Mucosa of gallbladder (tissue), 1 donor: ENCODE measurements at places on chromosomes 3 and 15.

- no peak for DNase-seq
Measured at GRCh38 chr15:82901114-82901805, 51.3 kb downstream of the HOMER2 start.

- no peak for DNase-seq
Measured at GRCh38 chr3:79598594-79598993, 169.2 kb downstream of the ROBO1 start.

DNA sequence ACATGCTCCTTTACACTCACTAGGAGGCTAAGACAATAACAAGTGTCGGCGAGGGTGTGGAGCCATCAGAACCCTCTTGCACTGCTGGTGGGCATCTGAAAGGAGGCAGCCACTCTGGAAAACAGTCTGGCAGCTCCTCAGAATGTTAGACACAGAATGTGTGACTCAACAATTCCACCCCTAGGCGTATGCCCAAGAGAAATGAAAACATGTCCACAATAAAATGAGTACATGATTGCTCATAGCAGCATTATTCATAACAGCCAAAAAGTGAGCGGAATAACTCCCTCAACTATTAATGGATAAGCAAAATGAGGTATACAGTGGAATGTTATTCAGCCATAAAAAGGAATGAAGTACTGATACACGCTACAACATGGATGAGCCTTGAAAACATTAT, 57.8 kb downstream of the WNT7A start:
- DNase-seq, result no peak

GRCh38 chr3:55755516-55756205, 268.6 kb upstream of the WNT5A start:
- DNase-seq, result no peak

DNA sequence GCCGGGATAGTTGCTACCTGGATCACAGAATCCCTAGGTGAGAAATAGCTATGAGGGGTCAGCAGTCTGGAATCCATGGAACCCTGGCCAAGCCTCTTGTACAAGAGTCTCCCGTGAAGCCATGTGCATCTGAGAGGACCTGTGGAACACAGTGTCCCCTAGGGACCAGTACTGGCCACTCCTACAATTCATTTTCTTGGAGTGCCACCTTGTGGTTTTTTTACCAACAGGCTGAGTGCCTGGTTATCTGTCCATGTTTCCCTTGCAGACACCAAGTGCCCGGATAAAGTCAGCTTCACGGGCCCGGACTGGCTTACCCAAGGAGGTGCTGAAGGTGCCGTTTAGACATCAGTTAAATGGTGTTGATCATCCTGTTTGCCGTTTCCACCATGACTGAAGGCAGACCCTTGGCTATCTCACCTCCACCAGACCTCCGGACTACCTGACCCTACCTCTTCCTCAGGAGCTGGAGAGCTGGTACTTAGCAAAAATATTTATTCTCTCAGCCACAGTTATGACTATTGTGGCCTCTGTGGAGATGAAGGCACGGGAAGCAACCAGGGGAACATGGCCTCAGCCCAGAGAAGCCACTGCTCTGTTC, 93.9 kb downstream of the RBPMS2 start:
- peak; percentile 47 for DNase-seq

GRCh38 chr3:51588724-51589123, 50.2 kb downstream of the RAD54L2 start:
- no peak for DNase-seq

DNA sequence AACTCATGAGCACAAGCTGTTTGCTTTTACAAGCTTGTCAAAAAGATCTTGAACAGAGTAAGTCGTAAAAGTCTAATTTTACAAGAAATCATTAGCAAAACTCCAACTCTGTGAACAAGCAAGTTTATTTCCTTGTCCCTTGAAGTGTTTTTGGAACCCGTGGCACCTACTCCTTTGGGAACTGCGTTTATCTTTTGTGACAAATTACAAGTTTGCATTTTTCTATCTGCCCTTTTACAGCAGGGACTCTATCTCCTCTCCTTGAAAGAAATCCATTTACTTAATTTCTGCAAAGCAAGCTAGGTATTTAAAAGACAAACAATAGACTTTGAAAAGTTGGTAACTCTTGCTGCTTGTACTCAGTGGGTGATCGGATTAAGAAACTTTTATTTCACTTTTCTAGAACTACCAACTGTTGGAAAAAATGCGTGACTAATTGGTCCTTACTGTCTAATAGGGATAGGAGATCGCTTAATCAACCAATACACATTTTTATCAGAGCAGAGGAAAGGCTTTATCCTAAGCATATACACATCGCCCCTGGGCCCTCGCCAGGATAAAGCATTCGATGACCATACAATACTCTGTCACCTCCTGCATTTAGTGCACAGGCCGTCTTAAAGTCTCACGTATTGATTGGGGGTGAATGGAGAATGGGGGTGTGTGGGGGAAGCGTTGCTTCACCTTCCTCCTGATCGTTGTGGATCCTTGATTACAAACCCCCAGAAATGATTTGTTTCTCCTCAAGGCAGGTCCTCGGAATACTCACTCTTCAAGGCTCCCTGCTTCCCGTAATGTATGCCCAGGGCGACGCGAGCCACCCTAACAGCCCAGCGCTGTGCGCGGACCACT, 1.7 kb downstream of the PRTG start:
- DNase-seq, result no peak

- no peak for DNase-seq
Measured at GRCh38 chr15:98160236-98160635, 199.7 kb downstream of the ARRDC4 start.

- no peak for DNase-seq
Measured at GRCh38 chr3:50177346-50177745, 14.1 kb upstream of the GNAT1 start.

GRCh38 chr15:83016906-83017305, 5.5 kb upstream of the C15orf40 start:
- DNase-seq, result no peak

DNA sequence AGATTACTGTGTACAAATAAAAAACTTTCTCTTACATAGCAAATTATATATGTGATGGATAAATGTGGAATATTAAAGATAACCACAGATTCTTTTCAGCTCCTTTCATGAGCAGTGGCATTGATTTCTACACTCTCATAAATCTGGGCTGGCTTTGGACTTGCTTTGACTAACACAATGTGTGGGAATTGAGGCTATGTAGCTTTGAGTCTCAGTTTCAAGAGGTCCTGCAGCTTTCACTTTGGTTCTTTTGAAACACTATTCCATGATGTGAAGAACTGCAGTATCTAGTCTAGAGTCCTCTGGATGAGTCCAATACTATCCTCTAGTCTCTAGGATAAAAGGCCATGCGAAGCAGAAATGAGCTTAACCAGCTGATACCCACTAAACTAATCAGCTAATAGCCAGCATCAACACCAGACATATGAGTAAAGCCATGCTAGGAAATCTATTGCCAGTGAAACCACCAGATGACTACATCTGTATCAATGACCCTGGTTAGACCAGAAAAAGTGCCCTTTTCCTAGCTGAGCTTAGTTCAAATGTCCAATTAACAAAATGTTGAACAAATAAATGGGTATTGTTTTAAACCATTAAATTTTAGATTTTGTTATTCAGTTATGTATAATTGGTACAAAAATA, 274.9 kb upstream of the ZPLD1 start:
- no peak for DNase-seq

DNA sequence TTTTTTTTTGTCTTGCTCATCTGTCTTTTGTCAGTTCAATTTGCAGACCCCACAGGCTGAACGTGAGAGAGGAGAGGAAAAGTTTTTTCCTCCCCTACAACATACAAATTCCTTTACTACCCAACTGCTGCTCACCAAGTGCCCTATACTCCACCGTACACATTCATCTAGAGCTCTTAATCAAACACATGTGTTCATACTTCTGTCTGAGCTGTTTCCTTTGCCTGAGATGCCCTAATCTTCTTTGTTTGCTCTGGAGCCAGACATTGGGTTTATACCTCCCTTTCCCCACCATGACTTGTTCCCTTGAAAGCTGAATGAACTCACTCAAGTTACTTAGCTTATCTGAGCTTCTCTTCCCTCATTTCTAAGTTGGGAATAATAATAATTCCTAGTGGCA, 122.7 kb upstream of the RASGRP1 start:
- DNase-seq, result no peak

GRCh38 chr3:43707998-43708397, 17.3 kb downstream of the ABHD5 start:
- DNase-seq, result no peak

GRCh38 chr3:184531626-184532280, 29.8 kb upstream of the EPHB3 start:
- peak; percentile 44 for DNase-seq

DNA sequence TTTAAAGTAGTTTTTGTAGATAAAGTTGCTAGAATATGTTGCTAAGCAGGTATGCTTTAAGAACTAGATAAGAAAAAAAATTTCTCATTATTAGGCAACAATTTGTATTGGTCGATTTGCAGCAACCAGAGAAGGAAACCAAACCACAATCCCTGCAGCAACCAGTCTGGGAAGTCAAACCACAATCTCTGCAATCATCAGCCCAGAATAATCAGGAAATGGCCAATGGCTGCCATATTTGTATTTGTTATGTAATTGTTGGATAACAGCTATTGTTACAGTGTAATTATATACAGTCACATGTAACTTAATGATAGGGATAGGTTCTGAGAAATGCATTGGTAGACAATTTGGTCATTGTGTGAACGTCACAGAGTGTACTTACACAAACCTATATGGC, 23.6 kb downstream of the STXBP5L start:
- no peak for DNase-seq

DNA sequence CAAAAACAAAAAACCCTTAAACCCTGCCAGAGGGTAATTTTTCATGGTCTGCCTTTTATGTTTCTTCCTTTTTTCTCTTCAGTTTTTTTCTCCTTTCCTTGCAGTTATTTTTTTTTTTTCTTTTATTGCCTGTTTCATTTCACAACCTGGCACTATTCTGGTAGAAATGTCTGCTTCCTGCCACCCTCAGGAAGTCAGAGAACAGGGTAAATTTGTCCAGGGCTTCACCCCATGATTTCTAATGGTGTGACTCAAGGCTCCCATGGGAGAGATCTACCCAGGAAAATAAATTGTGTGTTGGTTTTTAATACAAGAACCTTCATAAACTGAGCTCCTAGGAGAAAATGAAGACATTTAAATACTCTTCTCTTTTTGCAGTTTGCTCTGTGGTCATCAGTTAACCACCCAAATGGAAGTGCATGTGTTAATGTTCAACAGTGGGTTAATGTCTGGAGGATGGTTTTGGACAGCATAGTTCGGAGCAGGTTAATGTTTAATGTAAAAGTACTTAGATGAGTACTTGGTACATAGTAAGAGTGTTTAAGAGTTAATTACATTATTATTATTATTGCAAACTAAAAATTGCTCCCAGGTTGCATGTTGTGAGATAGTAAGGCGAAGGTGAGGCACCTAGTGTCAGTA, 45.9 kb downstream of the CGNL1 start:
- no peak for DNase-seq

DNA sequence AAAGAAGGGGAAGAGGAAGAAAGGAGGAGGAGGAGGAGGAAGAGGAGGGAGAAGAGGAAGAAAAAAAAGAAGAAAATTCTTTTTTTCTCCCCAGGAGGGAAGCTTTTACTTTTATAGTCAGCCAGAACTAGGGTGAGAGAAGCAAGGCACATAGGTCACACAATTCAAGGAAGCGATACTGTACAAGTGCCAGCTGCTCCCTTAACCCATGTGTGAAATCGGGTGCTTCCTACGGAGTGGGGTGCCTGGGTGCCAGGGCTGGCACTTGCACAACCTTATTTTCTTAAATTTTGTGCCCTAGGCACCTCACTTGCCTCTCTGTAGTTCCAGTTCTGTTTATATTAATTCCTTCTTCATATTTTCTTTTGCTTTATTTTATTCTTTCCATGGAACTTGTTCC, 150.4 kb downstream of the LIPC start:
- no peak for DNase-seq

DNA sequence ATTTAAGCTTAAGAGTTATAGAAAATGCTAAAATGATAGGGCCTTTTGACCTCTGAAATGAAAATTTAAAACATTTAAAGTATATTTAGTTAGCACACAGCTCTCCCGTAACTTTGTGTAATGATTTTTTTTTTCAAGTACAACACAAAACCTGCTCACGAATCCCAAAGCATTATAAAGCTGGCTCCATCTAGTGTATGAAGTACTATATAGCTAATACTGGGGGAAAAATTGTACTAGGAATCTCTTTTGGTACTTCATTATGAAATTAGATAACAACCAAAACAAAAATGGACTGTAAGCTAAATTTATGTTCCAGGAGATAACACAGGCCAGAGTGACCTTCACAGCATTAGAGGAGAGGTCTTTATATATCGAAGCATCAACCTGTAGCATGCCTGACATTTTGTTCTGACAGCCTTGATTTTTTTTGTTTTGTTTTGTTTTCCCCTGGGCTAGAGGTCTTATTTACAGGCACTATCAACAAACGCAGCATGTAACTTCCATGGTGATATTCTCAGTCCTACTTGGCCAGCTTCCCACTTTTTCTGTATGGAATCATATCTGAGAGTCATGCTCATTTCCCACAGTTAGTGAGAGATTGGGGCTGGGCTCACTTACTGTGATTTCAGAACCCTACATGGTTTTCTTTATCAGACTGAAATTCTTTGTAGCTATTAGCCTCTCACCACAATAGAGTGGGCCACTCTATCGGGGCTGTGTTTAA, 116.3 kb downstream of the MITF start:
- DNase-seq, result no peak

DNA sequence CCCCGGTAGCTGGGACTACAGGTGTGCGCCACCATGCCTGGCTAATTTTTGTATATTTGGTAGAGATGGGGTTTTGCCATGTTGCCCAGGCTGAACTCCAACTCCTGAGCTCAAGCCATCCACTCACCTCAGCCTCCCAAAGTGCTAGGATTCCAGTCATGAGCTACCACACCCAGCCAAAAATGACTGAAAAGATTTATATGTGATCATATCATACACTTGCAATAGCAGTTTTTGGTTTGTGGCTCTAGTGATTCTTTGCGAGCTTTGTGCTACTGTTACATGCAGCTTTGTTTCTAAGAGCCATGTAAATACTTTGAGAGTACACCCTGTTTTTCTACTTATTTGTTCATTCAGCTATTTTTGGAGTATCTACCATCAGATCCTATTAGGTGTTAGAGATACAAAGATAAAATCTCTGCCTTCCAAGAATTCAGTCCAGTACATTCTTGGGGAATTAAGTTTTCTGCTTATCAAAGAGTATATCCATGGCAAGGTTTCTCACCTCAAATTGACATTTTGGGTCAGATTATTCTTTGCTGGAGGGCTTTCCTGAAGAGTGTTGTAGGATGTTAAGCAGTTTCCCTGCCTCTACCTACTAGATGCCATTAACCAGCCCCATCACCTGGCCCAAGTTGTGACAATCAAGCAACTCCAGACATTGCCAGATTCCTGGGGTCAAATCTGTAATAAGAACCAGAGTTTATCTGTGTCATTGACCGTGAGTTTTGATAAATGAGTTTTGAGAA, 15.0 kb downstream of the SNAP23 start:
- DNase-seq, result no peak

DNA sequence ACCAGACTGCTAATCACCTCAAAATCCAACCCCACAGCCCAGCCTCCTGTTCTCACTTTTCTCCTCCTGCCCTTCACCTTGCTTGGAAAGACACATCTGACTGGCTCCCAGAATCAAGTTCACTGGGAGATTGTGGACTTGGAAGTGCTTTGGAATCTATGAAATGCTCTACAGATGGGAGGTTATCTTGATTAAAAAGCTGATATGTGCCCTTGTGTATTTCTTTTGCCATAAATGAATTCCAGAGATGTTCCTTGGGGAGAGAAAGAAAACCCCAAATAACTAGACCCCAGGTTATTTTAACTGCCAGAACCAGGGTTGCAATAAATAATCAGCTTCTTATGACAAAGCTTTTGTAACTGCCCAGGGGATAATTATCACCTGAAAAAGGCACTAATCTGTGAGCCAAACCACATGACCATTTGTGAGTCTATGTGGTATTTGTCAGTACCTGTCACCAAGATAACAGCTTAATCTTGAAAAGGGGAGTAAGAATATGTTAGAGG, 21.7 kb upstream of the ARHGEF3 start:
- DNase-seq, result no peak
